ENCODE measurements at places on chromosomes 12 and 14.
A peak's percentile ranks its signal among the peaks of the same experiment; 100 is the strongest.

DNA sequence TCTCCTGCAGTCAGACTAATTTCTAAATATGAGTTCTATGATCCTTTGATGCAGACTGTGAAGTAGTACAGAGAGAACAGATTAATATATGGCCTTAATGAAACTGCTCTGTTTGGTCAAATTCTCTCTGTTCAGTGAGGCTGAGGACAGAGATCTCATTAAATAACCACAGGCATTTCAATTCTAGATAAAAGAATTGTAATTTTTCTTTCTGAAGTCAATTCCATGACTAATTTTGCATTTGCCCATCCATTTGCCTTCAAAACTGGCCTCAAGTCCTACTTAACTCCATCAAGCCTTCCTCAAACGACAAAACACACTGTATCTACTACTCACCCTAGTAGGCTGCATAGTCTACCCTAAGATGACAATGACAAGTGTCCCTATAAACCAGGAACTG is 67.1 kb downstream of the DUSP16 start:
- no peak for DNase-seq

DNA sequence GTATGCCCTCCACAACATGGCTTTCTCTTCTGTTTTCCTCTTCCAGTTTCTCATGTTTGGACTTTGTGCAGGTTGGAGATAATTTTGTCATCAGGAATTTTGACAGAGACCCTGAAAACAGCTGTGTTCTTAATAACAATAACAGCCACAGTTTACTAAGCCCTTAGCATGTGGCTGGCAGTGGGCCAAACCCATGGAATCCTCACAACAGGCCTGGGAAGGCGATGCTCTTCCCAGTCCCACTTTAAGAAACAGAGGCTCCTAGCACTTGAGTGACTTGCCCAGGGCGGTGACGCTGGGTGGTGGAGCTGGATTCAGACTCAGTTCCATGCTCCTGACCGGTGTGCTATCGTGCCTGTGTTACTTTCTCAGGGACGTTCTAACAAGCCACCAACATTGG is 20.1 kb upstream of the PLEKHG3 start:
- DNase-seq = no peak

- no peak for DNase-seq
Measured at GRCh38 chr12:110725267-110725666, 17.4 kb downstream of the PPP1CC start.

- DNase-seq = no peak
Measured at GRCh38 chr14:55146425-55146824, 17.4 kb downstream of the LGALS3 start.

DNA sequence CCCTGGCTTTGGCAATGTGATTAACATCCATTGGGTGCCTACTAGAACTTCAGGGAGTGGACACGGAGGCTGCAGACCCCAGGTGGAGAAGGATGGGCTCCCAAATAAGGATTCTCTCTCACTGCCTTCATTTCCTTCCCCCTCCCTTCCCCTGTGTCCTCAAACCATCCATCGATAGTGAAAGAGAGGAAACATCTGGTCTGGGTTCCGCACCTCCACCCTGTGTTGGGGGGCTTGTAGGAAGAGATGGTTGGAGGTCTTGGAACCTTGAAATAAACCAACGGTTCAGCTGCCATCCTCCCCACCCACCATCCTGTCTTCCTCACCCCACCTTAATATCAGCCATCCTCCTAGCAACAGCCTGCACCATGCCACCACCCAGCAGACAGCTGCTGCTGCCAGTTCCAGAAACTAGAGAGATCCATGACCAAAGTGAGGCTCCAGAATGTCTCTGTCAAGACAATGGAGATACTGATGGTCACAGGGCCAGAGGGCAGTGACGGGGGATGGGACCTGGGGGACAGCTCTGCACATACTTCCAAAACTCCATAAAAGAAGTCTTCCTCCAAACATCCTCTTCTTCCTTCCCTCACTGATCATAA is 153.1 kb upstream of the CCND2 start:
- no peak for DNase-seq

DNA sequence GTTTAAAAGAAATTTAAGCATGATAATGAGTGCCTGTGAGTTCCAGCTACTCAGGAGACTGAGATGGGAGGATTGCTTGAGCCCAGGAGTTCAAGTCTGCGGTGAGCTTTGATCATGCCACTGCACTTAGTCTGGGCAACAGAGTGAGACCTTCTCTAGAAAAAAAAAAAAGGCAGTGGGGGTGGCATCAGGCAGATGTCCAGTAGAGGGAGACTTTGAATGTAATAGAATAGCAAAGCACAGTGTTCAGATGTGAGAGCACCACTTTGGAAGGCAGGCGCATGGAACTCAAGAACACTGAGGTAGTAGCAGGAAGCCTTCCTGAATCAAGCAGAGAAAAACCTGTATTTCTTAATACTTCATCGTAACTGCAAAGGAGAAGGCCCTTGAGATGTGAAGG is 394.5 kb upstream of the GARIN6 start:
- DNase-seq = peak; percentile 31

DNA sequence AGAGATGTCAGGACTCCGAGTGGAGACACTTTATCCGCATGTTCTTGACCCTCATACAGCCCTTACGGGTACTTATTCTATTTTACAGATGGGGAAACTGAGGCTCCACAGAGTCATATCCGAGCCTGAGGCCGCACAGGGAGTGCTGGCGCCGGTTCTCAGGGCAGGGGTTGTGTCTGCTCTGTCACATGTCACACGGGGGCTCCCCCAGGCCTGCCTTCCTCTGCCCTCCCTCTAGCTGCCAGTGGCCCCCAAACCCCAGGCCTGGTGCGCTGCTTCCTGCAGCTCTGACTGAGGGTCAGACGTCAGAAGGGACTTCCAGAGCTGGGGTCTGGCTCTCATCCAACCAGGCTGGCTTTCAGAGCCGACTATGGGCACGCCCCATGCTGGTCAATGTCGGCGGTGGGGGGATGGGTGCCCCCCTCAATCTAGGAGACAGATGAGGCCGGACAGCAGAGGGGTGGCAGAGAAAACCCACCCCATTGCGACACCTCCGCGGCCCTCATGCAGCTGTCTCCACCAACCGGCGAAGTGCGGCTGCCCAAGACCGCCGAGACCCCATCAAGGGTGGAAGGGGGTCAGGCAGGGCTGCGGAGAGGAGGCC is 811 bp upstream of the INF2 start:
- no peak for DNase-seq

DNA sequence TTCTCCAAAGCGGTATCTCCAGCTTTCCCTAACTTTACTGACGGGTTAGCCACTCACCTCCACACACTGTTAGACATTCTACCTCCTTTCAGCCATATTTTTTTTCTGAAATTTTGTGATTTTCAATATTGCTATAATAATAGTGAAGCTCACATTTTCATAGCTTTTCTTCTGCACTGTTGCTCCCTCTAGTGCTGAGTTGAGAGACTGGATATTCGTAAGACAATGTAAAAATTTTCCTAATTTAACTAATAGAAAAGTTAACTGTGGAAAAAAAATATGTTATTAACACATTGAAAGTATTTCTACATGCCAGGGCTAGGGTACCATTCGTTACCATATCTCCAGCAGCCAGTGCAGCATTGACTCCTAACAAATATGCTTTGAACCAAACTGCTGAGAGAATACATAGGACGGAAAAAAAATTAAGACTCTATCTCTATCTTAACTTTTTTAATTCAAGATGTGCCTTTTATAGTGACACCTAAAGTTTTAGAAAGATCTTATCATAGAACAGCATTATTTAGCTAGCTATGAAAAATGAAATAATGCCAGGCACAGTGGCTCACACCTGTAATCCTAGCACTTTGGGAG is 48.7 kb upstream of the ABCC9 start:
- no peak for DNase-seq

DNA sequence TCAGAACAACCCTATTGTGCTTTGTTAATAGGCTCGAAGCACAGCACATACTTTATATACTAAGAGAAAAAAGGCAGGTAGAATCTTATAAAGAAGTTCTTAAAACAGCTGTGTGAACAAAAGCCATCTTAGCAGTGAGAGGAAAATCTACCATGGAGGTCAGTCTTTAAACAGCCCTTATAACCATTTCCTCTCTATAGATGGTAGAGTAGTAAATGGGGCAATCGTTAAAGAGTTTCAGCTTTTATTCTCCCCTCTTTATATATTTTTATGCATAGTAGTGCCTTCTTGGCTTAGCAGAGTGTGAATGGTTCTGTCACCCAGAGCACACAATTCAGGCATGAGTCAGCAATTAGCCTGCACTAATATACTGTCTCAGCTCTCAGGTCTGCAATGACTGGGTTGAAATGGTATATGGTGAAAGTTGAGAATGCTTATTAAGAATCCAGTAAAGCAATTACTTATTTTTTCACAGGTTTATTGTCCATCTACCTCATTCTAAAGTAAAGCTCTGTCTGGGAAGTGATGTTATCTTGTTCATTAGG is 305.0 kb downstream of the NELL2 start:
- no peak for DNase-seq

- DNase-seq = no peak
Measured at GRCh38 chr14:24659916-24660570, 26.1 kb upstream of the GZMB start.

GRCh38 chr12:27253347-27253746 is 9.3 kb downstream of the STK38L start:
- DNase-seq = no peak

GRCh38 chr12:53927220-53928029 is 11.2 kb upstream of the HOXC13 start:
- no peak for DNase-seq

- DNase-seq = no peak
Measured at GRCh38 chr12:50013361-50014147, 11.7 kb downstream of the RACGAP1 start.

DNA sequence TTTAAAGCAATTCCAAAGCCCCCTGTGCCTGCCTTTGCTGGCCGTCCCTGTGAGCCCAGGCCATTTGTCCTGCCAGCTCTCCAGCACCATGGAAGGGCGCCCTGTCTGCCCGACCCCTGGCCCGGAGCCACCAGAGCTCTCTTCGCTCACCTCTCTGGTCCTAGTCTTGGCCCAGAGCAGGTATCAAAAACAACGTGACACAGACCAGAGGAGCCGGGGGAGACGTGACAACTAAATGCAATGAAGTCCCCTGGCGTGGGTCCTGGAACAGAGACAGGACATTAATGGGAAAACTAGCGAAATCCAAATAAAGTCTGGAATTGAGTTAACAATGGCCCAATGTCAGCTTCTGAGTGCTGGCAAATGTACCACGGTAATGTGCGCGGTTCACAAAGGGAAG is 83.2 kb upstream of the DIO3 start:
- no peak for DNase-seq

DNA sequence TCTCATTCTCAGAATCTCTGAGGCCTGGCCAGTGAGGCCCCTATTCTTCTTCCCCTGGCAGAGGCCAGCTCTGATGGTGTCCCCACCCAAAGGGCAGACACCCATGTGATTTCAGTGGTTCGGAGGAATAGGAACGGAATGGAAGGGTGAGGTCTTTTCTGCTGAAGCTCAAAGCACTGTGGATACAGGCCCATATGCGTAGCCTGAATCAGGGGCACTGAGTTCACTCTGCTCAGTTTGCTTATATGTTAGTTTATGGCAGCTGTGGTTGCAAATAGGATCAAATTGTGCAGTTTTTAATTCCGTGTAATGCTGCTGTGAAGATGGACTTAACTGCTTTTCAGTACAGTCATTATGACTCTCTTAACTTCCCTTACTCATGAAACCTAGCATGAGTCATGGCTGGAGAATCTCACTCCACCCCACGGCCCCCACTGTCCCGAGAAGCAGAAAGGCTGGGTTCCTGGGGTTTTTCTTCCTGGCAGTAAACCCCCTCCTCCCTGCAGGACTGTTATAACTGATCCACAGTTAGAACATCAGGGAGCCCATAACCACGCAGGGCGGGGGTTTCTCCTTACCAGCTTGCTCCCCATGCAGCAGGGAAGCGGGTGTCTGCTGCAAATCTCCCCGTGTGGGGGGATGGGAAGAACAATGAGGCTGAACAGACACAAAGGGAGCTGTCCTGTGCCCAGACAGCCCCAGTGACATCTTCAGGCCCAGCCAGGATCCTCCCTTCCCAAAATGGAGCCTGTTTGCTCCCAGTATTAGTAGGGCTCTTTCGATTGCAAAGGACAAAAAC is 122.7 kb downstream of the SLC38A6 start:
- no peak for DNase-seq

DNA sequence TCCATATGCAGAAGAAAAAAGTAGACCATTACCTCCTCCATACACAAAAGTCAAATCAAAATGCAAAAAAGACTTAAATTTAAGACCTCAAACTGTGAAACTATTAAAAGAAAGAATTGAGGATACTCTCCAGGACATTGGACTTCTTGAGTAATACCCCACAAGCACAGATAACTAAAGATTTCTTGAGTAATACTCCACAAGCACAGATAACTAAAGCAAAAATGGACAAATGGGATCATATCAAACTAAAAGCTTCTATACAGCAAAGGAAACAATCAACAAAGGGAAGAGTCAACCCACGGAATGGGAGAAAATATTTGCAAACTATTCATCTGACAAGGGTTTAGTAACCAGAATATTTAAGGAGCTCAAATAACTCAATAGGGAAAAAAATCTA is 427.9 kb downstream of the CCDC91 start:
- DNase-seq = no peak
